ENCODE measurements at places on chromosomes 1 and 21.
A peak's percentile ranks its signal among the peaks of the same experiment; 100 is the strongest.

DNA sequence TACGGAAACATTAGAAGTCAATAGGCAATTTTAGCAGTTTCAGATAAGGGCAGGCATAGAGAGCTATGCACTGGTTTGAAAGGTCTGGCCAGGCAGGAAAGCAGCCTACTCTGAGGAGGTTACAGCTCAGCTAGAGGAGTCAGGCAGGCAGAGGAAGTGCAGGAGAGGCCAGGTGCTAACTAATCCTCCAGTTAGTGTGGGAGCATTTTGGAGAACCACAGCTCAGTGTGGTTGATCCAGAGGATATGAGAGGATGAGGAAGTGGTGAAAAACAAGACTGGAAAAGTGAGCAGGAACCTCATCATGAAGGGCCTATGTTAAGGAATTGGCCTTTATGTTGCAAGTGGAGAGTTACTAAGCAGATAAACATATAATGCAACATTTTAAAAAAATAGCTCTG is 282.4 kb upstream of the SGIP1 start:
- DNase-seq: no peak

GRCh38 chr1:63238721-63239120 is 83.6 kb upstream of the FOXD3 start:
- no peak for DNase-seq

DNA sequence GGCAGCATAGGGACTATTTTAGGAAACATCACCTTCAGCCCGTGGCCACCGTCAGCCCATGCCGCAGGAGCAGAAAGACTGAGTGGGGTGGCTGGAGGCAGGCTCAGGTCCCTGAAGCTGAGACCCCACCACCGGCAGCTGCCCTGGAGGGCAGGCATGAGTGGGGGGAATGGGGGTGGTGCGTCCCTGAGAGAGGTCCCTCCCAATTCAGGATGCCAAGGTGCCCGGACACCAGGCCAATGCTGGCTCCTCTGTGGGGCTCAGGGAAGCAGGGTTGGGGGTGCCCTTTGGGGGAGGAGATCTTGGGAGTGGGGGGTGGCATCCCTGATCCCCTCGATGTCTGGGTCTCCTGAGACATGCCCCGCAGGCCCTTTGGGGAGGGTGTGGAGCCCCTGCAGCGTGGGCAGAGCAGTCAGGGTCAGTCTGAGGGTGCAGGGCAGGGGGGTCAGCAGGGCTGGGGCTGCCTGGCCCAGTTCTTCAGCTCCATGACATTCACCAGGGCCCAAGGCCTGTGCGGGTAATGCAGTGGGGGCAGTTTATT is 998 bp upstream of the TTC34 start:
- DNase-seq: no peak

- DNase-seq: no peak
Measured at GRCh38 chr1:67970088-67970487, 80.3 kb downstream of the DIRAS3 start.

DNA sequence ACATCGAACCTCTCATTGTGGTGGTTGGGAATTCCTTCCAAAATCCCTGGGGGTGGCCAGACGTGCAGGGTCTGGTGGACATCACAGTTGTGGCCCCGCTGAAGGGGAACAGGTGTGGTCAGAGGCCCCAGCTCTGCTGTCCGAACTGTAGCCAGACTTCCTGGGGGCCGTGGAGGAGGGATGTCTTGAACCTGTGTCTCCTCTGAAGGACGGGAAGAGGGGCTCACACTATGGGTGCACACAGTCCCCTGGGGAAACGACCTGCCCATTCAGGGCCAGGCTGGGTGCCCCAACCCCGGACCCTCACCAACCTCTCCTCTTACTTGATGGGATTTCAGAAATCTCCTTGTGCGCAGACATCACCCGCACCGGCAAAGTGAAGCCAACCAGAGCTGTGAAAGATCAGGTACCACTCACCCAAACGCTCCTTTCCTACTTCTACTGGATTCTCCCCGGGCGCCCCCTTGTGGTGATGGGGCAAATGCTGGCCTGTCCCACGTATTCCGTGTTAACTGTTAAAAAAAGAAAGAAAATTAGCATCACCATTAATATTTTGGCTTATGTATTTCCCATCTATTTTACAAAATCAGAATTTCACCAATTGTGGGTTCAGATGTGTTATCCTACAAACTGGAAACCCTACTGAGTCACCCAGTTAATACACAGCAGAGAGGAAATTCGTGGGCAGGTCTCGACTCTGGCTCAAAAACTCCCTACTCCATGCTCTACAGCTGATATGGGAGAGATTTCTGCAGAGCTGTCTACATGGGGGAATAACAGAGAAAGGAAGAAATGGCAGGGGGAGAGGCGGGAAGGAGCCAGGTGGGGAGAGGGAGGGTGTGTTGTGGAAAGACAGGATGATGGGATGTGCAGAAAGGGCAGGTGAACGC is 28.1 kb downstream of the PADI4 start:
- DNase-seq: peak; percentile 36

DNA sequence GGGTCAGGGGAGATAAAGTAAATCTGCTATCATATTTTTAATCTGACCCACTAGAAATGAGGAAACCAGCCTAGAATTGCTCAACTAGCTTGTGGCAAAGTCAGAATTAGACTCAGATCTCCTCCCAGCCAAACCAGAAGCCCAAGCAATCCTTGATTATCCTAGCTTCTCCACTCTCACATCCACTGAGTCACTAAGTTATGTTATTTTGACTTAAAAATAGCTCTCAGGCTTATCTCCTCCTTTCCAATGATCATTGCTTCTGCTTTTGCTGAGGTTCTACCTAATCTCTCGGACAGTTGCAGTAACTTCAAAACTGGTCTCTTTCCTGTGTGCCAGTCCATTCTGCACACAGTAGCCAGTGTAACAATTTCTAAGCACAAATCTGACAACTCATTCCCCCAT is 22.9 kb downstream of the OVAAL start:
- no peak for DNase-seq

GRCh38 chr1:156413391-156414246 is 44.6 kb downstream of the RHBG start:
- DNase-seq: no peak

DNA sequence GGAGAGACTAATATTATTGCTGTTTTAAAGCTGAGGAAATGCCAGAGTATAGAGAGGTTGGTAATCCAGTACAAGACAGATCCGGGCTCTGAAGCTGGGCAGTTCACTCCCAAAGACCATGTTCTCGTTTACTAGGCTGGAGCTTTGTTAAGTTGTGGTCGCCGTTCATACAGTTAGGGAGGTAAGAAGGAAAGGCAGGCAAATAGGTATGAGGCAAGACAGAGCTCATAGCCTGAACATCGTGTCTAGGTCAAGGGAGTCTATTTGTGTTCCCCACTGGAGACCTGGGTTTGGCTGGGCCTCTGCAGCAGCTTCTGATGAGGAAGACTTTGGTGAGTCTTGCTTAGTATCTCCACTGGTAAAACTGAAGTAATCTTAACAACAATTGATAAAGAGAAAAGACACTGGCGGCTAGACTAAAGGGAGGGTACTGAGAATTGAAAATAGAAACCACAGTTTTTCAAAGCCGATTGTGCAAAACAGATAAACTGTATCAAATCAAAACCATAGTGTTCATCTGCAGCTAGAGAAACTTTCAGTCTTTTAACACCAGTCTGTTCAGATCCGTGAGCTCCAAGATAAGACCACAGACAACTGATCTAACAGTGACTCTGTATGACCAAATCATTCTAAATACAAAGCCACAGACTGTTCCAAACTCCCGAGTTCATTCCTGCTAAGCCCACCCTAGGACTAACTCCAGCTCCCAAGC is 217.0 kb upstream of the FAM78B start:
- no peak for DNase-seq

DNA sequence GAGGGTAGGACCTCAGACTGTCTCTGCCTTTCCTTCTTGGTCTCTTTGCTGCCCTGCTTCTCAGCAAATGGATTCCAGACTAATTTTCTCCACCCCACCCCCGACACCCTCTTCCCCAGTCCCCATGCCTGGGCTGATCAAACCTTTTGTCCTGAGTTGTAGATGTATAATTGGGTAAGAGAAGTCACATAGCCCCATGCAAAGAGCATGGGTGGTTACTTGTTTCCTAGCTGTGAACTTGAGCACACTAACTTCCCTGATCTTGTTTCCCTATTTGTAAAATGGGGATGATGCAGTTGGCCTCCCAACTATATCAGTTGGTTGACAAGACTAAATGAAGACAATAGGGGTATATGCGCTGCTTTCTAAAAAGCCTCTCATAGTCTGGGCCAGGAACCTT is 9.2 kb downstream of the PADI6 start:
- DNase-seq: no peak

- DNase-seq: no peak
Measured at GRCh38 chr21:38591218-38591537, 92.9 kb upstream of the ERG start.

DNA sequence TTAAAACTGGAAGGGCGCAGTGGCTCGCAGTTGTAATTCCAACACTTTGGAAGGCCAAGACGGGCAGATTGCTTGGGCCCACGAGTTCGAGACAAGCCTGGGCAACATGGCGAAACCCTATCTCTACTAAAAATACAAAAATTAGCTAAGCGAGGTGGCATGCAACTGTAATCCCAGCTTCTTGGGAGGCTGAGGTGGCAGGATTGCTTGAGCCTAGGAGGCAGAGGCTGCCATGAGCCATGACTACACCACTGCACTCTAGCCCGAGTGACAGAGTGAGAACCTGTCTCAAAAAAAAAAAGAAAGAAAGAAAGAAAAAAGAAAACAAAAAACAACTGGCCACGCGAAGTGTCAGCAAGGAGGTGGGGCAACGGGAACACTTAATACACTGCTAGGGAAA is 6.3 kb downstream of the UBE2G2 start:
- no peak for DNase-seq

DNA sequence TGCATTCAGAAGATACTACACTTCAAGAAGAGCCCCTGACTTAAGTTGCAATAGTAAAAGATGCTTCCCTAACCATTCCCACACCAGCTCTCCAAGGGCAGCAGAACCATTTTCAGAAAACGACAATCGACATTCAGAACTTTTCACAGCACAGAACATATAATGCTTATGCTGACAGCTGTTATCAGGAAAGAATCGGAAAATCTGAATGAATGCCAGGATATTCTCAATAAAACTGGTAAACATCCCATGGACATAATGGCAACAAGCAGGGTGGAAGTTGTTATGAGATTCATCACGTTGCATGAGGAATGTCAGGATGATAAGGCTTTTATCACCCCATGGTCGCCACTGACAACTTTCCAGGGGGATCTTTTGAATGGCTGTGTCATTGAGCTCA is 246.6 kb upstream of the CHRM3 start:
- no peak for DNase-seq

- no peak for DNase-seq
Measured at GRCh38 chr1:31862071-31862470, 46.2 kb upstream of the SPOCD1 start.

- DNase-seq: no peak
Measured at GRCh38 chr1:86229405-86229975, 72.9 kb upstream of the COL24A1 start.

- no peak for DNase-seq
Measured at GRCh38 chr1:62221171-62221570, 26.5 kb downstream of the L1TD1 start.

GRCh38 chr1:109765896-109766615 is 2.3 kb upstream of the EPS8L3 start:
- DNase-seq: no peak

GRCh38 chr1:154495496-154496273 is 6.3 kb upstream of the TDRD10 start:
- DNase-seq: no peak

- DNase-seq: no peak
Measured at GRCh38 chr1:85275701-85276214, 674 bp downstream of the BCL10 start.

- no peak for DNase-seq
Measured at GRCh38 chr1:39592069-39592468, 15.5 kb upstream of the PABPC4 start.

DNA sequence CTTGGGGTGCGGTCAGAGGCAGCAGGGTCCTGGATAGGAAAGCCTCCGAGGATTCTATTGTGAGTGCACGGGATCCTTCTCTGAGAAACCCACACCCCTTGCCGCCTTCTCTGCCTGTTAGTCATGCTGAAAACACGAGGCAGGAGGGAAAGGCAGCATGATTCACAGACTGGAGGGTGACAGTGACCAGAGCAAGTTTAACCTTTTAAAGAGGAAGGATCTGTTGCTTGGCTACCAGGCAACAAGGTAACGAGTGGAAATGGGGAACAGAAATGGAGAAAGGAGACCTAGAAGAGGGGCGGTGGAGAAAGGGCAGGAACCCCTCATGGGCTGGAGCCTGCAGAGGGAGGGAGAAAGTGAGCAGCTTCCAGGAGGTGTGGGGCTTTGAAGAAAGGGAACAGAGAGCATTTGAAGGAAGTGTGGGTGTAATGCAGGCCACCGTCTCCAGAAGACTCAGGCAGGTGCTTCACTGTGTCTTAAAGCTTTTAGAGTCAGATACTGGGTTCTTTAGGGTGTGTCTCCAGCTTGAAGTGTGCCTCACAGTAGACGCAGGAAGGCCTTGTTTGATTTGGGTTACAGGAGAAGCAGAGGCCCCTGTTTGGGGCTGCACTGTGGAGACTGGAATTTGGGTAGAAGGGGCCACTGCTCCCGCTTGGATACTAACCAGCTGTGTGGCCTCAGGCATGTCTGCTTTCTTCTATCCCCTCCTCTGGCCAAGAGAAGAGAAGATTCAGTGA is 19.1 kb downstream of the OPTC start:
- DNase-seq: peak; percentile 42

- no peak for DNase-seq
Measured at GRCh38 chr1:10733474-10734366, 62.7 kb downstream of the CASZ1 start.

DNA sequence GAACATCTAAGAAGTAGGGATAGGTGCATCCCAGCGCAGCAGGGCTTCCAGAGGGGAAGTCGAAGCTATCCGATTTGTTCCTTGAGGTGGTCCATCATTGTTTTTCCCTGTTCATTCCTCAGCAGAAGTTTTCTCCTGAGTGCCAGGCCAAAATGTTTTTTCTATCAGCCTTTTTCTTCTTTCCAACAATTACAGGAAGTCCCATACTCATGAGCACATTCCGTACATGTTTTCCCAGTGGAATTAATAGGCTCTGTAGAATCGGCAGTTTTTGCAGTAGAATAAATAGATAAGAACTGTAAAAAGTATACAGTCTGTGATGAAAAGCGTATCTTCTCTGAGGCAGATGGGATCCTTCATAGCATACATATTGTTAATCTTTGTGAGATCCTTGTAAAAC is 24.8 kb downstream of the CD101 start:
- no peak for DNase-seq

GRCh38 chr1:201708085-201708512 is 120.9 kb upstream of the IPO9 start:
- peak; percentile 69 for DNase-seq

GRCh38 chr1:161970633-161971032 is 53.0 kb downstream of the OLFML2B start:
- DNase-seq: no peak

DNA sequence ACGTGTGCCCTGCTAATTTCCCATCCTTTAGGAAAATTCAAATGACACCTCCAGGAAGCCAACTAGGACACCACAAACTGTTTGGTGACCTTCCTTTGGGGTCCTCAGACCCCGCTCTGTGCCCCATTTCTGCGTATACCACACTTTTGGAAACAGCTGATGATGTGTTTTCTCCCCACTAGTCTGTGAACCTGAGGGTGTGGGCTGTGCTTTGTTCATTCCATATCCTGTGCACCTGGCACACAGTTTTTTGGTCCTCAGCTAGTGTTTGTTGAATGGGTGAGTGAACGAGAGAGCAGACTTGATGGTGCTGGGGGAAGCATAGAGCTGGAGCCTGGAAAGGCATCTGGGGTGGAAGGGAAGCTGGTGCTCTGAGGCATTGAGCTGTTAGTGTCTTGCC is 48.6 kb downstream of the RPS6KA1 start:
- DNase-seq: no peak
